Activated naive CD8-positive, alpha-beta T cell treated with anti-CD3 and anti-CD28 coated beads, Interleukin-2, amount 50 U/mL, for 16 hours (primary cell): ENCODE measurements at places on chromosomes 7 and 10.

GRCh38 chr7:105107458-105107857, 93.5 kb downstream of the KMT2E start:
- DNase-seq: no peak

- no peak for DNase-seq
These were observed 91.8 kb downstream of the SEPTIN14 start for GRCh38 chr7:55770778-55771177.

DNA sequence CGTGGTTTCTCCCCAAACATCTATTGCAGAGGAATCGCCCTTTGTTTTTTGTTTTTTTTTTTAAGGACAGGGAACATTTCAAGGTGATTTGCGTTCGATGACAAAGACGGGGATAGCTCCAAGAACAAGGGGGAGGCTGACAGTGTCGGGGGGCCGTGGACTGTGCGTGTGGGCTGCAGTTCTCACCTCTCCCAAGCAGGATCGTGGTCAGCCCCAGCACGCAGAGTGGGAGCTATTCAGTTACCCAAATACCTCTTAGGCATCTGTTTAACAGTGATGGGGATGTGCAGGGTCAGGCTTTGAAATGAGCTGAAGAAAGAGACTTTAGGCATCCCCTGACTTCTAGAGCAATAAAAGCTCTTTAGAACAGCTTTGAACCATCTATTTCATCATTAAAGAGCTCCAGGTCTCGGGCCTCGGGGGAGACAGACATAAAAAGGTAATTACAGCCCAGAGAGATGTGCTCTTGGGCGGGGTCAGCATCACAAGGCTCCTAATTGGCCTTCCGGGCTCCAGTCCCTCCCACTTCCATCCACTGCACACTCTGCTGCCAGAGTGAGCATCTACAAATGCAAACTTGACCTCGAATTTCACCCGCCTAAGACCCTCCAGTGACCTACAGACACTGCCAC, 97.3 kb downstream of the MYL10 start:
- no peak for DNase-seq

GRCh38 chr10:86644152-86644793, 10.1 kb upstream of the OPN4 start:
- DNase-seq: no peak

- no peak for DNase-seq
These were observed 9.0 kb downstream of the OAT start for GRCh38 chr10:124409696-124410095.

- no peak for DNase-seq
These were observed 66.7 kb upstream of the LEP start for GRCh38 chr7:128174386-128174785.

DNA sequence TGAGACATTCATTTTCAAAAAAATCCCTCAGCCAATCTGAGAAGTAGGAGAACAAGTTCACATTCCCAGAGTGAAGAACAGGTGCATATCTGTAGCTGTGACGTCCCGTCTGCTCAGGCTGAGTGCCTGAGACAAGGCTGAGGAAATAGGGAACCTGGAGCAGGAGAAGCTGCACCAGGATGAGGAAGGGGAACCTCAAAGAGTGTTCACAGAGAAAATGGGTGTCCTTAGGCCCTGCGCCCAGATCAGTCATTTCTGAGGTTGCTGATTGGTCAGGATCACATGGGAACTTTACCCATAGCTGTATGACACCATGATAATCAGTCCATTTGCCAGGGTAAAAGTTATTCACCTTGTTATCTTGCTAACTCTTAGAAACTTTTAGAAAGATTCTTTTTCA, 34.2 kb upstream of the TARP start:
- DNase-seq: no peak

DNA sequence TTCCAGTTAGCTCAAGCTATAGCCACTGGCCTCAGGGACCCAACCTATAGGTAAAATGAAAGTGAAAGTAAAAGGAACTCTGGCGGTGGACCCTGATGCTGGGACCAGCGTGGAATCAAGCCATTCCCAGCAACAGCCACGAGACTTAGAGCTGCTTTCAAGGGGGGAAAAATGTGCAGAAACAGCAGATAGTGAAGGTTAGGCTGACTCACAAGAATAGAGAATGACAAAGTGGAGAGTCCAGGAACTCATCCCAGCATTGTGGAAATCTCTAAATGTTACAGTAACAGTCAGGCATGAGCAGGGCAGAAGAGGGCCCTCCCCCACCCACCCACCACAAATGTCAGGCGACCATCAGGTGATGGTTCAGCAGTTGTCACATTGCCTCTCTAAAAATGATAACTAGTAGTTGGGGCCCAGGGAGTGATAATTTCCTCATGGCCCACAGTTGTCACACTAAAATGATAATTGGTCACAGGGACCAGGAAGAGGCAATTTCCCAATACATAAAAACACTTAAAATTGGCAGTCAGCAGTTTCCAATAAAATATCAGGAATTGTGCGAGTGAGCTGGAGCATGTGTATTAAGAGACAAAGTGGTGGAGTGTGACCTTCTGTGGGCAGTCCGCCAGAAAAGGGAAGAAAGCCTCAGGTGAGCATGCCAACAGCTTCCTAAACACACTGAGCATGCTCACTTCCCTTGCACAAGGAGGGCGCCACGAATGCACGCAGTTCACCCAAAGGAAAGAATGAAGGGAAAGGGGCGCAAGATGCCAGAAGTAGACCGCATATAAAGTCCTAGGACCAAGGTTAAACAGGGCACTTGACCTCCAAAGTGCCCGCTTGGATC, 129.8 kb upstream of the PPP1R3A start:
- DNase-seq: no peak

DNA sequence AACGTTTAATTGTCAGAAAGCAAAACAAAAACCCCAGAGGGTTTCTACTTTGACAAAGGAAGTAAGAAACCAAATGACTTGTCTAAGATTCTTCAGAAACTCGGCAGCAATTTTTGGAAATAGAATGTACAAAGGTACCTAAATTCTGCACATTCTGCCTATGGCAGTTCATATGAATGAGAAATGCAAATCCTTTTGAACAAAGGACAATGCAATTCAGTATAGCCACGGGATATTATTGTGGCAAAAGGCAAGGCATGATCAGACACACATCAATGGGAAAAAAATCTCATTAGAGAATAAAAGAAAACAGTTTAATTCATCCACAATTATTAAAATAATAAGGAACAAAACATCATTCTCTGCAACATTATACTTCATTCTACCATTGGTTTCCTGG, 93.4 kb downstream of the SEMA3C start:
- DNase-seq: no peak

DNA sequence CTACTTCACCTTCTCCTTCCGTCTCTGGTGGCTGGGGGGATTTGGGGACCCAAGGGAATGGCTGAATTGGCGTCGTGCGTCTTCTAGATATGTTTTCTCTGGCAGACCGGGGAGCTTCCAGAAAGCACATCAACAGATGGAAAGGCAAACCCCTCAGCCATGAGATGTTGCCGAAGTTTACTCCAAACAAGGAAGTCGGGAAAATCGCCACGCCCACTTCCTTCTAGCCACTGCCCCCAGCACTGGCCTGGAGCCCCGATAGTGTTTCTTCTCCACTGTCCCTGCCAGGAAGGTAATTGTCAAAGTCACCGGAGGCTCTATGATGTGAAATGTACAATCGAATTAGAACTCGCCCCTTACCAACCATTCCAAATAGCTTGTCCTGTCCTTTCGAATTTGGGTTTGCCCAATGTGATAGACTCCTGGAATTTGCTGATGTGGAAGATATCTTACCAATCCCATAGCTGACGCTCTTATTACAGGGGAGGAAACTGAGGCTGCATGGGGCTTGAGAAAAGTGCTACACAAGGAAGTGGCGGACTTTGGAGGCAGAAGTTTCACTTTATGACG, 191.0 kb downstream of the LSM5 start:
- no peak for DNase-seq

- no peak for DNase-seq
These were observed 213.0 kb downstream of the BUB3 start for GRCh38 chr10:123367195-123367594.

DNA sequence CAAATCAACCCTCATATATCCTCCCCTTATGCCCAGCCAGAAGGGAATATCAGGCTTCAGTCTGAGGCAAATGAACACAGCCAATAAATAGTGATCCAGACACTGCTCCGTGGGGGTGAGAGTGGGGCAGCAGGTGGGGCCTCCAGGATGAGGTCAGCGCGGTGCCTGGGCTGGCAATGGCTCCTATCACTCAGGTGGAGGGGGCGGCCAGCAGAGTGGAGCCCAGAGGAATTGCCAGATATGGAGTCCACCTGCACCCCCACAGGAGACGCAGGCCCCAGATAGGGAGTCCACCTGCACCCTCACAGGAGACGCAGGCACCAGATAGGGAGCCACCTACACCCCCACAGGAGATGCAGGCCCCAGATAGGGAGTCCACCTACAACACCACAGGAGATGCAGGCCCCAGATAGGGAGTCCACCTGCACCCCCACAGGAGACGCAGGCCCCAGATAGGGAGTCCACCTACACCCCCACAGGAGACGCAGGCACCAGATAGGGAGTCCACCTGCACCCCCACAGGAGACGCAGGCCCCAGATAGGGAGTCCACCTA, 78.0 kb upstream of the PPP2R2D start:
- DNase-seq: no peak

DNA sequence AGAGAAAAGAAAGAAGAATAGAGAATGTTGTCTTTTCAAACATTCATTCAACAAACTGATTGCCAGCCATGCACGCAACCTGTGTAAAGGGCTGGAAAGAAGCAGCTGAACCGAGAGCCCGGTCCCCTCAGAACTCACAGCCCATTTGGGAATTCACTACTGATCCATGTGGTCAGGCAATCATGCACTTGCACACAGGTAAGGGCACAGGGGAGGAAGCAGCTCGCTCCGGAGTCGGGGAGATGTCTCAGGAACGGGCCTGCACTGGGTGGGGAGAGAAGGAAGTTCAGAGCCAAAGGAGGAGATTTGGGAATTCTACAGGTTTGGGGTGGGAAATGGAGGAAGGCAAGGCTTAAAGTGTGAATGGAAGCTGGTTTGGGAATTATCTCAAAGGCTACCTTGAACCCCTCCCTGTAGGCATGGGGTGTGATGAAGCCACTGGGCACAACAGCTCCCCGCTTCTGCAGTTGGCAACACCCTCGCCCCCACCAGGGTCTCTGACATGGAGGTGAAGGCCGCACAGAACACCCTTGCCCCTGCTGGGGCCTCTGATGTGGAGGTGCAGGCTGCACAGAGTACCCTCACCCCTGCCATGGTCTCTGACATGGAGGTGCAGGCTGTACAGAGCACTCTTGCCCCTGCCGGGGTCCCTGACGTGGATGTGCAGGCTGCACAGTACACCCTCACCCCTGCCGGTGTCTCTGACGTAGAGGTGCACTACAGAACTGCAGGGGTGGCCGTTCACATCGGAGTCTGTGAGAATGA, 194.4 kb upstream of the RNF32 start:
- no peak for DNase-seq

GRCh38 chr7:124843336-124843735, 77.7 kb upstream of the GPR37 start:
- no peak for DNase-seq

DNA sequence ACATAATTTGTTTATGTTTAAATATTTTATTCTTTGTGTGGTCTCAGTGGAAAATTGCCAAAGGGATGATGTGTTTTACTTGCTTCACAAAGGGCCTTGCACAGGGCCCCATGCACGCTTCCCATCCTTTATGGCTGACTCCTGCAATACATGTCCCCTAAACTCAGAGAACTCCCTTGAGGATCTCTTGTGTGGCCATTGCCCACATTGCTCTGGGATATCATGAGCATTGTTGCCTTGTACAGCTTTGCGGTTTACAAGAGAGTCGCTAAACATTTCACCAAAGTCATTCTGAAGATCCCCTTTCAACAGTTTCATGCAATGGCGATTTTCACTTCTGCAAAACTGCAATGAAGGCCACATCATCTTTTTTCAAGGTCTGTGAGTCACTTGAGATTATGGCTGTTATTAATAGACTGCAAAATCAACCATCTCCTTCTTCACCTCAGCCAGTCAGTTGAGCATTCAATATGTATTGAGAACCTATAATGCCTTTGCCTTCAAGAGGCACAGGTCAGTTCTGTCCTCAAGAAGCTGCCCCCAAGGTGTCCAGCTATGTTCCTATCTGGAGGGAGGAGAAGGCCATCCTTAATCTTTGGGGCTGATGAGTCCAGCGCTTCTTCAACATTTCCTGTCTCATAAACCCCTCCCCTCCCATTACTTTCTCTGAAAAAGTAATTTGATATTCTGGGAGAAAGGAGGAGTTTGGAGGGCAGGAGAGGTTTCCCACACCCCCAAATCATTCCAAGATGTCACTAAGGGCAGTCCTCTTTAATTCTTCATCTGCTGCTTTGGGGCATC, 108.1 kb downstream of the CCDC71L start:
- DNase-seq: no peak

GRCh38 chr7:50210706-50211115, 93.8 kb upstream of the IKZF1 start:
- no peak for DNase-seq

DNA sequence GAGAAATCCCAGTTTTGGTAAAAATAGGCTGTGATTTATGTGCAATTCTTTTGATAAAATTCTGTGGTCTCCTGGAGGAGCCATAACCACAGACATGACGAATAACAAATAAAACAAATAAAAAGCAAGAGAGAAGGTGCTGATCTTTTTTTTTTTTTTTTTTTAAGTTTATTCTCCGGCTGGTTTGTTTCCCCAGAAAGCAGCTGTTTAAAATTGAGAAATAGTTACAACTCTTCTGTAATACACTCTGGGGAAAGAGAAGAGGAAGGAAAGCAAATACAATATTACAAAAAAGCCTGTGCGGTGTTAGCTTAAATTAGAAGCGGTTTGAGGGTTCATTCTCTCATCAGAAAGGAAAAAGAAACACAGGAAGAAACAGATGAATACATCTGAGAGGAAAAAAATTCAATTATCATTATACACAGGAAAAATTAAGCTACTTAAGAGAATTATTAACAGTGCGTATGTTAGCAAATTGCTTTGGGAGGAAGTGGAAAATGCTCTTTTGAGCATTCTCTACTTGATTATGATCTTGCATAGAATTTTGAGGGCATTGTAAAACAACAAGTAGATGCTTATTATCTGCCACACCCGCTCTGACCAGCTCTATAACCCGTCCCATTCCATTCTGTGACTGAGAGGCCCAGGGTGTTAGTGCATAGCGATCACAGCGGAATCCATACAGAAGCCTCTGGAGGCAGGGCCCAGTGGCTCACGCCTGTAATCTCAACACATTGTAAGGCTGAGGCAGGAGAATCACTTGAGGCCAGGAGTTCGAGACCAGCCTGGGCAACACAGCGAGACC, 40.6 kb upstream of the WAC start:
- DNase-seq: no peak

GRCh38 chr10:7045891-7046599, 364.8 kb downstream of the SFMBT2 start:
- DNase-seq: no peak

DNA sequence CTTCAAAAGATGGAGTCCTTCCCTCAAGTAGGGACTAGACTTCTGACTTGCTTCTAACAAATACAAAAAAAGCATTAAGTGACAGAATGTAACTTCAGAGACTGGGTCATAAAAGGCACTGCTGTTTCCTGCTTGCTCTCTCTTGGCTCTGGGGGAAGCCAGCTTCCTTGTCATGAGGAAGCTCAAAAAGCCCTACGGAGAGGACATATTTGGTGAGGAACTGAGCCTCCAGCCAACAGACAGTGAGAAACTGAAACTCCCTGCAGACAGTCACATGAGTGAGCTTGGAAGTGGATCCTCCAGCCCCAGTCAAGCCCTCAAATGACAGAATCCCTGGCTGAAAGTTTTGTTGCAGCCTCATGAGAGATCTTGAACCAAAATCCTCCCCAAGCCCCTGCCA, 26.3 kb upstream of the SLC35G1 start:
- no peak for DNase-seq
